ENCODE measurements at places on chromosomes 2 and 18.

GRCh38 chr2:137947032-137947727 lies 17.1 kb upstream of the HNMT start:
- DNase-seq = no peak

DNA sequence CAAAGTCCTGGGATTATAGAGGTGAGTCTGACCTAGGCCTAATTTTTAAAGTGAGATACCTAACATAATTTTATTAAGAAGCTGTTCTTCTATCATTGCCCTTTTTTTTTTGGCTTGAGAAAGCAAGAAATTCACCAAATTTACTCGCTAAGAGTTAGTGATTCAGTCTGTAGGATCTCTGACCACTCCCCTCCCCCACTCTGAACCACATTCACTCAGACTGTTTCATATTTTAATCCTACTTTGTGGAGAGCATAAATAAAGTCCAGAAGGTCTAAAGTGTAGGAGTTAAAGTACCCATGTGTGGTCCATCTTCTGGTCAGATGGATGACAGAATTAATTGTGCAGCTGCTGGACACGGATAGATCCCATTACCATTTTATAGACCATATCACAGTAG lies 115.8 kb upstream of the MGAT5 start:
- no peak for DNase-seq

GRCh38 chr2:222797261-222797660 lies 63.6 kb upstream of the ACSL3 start:
- peak; percentile 16 for DNase-seq

GRCh38 chr2:72117718-72118117 lies 29.9 kb downstream of the CYP26B1 start:
- no peak for DNase-seq

DNA sequence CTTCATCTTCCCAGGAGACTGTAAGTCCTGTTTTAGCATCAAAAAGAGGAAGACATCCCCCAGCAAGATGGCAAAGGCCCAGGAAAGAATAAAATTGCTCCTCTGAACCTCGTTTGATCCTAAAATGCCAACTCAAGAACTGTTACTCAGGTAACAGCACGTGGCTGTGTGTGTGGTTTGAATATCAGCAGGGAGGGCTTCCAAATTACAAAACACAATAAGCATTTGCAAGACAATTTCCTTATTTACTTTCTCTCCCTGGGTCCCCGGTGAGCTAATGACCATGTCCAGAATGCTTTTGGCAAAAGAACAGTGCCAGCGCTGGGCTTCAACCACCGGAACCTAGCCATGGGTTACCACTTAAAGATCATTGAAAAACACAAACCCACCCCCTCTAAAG lies 163.6 kb downstream of the C1D start:
- DNase-seq = no peak

- no peak for DNase-seq
Measured at GRCh38 chr2:224954980-224955379, 87.3 kb downstream of the DOCK10 start.

GRCh38 chr18:59719544-59720181 lies 22.4 kb upstream of the CCBE1 start:
- peak; percentile 85 for DNase-seq

DNA sequence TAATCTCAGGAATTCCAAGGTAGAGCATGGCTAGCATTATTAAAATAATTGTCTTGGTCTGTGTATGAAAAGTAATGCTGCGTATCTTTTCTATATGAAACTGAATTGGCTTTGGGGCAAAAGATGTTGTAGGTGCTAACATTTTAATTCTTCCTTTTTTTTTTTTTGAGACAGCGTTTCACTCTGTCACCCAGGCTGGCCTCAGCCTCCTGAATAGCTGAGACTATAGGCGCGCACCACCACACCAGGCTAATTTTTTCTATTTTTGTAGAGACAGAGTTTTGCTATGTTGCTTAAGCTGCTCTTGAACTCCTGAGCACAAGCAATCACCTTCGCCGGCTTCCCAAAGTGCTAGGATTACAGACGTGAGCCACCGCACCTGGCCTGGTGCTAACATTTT lies 172.6 kb upstream of the STON1 start:
- no peak for DNase-seq

- DNase-seq = no peak
Measured at GRCh38 chr2:6793371-6793770, 72.3 kb downstream of the CMPK2 start.

DNA sequence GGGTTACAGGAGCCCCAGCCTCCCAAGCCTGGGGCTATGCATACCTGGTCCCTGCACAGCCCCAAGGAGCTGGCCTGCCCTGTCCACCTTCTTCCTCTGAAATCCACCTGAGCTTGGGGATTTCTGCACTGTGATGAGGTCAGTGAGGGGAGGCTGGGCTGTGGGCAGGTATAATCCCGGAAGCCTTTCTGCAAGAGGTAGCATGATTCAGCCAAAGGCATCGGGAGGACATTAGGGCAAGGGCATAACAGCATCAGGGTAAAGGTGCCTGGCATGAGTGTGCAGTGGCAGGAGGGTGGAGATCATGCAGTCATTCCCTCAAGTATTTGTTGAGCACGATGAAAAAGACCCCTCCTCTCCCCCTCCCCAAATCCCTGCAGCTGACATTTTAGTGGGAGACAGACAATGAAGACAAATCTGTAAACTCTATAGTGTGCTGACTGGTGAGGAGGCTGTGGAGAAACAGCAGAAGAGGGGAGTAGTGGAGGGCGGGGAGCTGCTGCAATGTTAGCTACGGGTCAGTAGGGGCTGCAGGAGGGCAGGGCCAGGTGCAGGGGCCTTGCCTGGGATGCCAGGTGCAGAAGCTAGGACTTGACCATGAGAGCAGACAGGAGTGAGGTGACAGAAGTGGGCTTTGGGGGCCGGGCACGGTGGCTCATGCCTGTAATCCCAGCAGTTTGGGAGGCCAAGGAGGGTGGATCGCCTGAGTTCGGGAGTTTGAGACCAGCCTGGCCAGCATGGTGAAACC lies 18.7 kb downstream of the ZFP36L2 start:
- no peak for DNase-seq

- no peak for DNase-seq
Measured at GRCh38 chr2:42140496-42140895, 28.7 kb upstream of the EML4 start.

DNA sequence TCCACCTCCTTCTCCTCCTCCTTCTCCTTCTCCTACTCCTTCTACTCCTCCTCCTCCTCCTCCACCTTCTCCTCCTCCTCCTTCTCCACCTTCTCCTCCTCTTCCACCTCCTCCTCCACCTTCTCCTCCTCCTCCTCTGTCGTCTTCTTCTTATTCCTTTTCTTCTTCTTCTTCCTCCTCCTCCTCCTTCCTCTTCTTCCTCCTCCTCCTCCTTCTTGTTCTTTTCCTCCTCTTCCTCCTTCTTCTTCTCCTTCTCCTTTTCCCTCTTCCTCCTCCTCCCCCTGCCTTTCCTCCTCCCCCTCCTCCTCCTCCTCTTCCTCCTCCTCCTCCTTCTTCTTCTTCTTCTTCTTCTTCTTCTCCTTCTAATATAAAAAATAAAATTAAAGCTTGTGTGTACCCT lies 971.2 kb upstream of the PIK3C3 start:
- DNase-seq = no peak

- DNase-seq = no peak
Measured at GRCh38 chr2:240156435-240157146, 16.1 kb upstream of the OTOS start.

DNA sequence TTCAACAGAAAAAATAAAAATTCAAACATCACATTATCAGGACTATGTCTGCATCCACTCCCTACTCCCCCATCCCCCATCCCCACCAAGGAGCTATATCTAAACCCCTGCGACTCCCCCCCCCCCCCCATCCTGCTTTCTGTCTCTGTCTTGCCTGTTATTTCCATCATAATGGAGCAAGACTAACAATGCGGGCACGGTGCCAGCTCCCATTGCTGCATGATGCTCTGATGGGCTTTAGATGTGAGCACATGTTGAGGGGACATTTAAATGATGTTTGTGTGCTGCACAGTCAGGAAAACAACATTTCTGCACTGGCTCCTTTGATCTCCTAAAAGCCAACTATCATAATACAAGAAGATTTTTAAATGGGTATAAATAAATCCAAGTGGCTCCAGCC lies 644.2 kb upstream of the SETBP1 start:
- no peak for DNase-seq

- DNase-seq = no peak
Measured at GRCh38 chr18:47399475-47399874, 148.0 kb upstream of the SKOR2 start.

- DNase-seq = peak; percentile 21
Measured at GRCh38 chr2:5720426-5720825, 28.2 kb downstream of the SOX11 start.

DNA sequence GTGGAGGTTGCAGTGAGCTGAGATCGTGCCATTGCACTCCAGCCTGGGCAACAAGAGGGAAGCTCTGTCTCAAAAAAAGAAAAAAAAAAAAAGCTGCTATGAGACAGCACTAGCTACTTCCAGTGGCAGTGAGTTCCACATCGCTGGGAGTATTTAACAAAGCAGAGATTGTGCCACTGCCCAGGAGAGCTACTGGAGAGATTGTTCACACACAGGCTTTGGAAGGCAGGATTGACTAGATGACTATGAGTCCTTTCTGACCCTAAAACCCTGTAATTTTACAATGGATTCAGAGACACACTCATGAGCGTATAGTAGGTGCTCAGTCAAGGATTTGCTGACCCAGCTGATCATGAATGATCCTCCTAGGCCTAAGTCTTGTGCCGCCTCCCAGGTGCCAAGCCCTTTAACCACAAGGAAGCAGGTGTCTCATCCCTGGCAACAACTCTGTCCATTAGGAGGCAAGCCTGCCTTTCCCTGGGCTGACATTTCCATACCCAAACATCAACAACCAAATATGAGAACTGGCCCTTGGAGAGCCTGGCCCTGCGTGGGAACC lies 45.0 kb upstream of the ODC1 start:
- no peak for DNase-seq

- DNase-seq = no peak
Measured at GRCh38 chr2:3406501-3406900, 27.0 kb downstream of the TRAPPC12 start.

GRCh38 chr2:199624958-199625357 lies 167.2 kb upstream of the SATB2 start:
- DNase-seq = no peak

DNA sequence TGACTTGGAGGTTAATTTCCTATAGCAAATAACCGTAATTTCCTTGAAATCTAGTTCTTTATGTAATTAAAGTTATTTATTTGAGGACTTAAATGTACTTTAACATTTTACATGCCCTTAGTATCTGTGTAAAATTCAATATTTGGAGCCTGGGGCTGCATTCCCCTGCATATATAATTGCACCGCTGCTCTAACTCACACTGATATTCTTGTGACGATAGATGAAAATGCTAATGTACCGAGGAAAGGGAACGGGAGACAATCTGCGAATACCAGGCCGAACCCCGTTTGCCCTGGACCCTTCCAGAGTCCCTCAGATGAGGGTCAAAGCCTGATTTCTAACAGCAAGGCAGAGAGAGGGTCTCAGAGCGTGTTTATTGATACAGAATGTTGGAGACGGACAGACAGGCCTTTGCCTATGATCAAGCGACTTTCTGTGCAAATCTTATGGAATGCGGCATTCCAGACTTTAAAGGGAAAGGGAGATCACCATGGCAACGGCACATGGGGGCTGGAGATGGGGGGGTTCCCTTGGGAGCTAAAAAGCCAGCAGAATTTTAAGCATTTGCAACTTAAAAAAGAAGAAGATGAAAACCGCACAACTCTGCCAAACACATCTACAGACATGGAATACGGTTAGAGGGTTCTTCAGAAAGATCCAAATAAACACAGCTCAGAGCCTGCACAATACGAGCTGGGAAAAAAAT lies 57.6 kb upstream of the TWIST2 start:
- no peak for DNase-seq

DNA sequence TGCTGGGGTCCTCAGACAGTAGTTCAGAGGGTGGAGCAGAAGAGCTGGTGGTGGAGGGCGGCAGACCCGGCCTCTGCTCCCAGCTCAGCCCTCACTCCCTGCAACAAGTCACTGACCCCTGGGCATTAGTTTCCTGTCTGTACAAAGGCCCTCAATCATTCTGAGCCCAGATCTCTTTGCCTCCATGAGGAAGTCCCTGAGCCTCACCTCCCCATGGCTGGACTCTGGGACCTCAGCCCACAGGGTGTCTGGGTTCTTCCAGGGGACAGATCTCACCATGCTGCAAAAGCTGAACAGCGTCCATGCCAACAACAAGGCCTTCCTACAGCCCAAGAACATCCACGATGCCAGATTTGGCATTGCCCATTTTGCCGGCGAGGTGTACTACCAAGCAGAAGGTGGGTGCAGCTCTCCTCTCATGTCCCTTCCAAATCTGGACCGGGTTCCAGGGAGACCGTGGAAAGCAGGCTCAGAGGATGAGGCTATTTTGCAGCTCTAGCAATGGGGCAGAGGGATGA lies 49.1 kb downstream of the MYO7B start:
- DNase-seq = no peak

- DNase-seq = no peak
Measured at GRCh38 chr2:169345486-169346437, 16.6 kb downstream of the LRP2 start.

- DNase-seq = no peak
Measured at GRCh38 chr2:105761931-105762515, 17.3 kb downstream of the NCK2 start.

DNA sequence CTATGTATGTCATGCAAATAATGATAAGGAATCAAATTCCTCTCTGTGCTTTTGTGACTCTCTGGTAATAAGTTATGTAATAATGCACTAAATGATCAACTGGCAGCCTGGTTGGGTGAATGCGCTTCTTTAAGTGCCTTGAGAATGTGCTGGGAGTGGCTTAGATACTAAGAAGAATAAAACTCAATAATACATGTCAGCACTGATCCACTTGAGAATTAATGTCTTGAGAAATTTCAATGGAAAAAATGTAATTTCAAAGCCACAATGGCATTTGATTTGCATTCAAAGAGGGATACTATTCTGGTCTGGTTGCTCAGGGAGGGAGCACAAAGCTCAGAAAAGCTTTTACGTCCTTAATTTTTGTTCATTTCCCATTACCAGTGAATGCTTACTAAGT lies 137.7 kb upstream of the MMADHC start:
- no peak for DNase-seq

DNA sequence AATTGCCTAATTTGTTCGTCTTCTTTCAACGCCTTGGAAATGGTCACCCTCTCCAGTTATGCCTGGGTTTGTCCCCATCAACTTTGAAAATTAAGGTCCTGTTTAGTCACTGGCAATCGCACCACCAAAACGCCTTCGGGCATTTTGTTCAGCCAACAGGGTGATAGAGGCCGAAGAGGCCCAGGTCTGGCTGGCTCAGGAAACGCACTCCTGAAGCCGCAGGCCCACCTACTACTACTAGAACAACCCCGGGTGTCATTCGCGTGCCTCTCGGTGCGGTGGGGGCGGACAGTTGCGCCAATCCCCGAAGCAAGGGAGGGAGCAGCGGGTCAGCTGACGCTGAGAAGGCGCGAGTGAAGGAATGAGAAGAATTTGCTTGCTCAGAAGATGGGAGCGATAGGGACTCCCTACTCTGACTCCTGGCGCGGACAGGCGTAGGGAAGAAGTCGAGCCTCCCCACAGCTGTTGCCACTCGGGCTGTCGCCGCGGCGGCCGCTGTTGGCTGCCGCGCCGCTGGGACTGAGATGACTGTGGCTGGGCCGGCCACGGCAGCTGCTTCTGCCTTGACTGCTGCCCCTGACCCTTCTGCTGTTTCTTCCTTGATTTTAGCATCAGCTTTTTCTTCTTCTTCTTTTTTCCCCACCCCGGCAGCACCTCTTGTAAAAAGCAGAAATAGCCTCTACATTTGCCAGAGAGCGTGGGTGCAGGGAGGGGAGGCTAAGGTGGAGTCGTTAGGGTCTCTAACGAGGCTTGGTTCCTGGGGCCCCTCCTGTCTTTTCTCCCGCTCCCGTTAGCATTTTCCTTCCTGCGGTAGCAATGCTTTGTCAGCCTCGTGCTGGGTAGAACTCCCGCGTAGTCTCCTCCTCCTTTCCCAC lies 387.6 kb downstream of the FIGN start:
- peak; percentile 17 for DNase-seq

- DNase-seq = no peak
Measured at GRCh38 chr2:40658941-40659340, 207.1 kb upstream of the SLC8A1 start.

All from AG04449 (cell line).